ENCODE measurements at places on chromosomes 6 and 20.

GRCh38 chr6:87897013-87897412 lies 150.6 kb upstream of the SPACA1 start:
- DNase-seq: no peak

DNA sequence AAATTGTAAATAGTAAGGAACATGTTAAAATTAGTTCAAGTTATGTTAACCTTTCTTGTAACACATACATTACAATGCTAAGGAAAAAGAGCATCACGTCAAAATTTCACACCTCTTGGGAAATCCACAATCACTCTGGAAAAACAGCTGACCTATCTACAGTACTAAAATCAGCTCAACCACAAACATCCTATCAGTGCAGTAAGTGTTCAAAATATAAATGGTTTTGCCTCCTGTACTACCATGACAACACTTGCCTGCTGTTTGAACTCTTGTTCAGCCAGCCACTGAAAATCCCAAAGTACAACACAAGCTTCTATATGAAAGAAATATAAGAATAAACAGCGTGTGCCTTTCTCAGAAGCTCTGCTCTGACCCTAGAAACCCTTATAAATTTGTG lies 83.5 kb upstream of the PLN start:
- no peak for DNase-seq

GRCh38 chr20:4919047-4919704 lies 82.1 kb downstream of the SLC23A2 start:
- DNase-seq: no peak

- peak; percentile 96 for DNase-seq
These were observed at the start of gene STK38 for GRCh38 chr6:36546920-36547645. Gene STK38, minus strand, starts transcription at chr6:36547479. Its CDS starts 7,277 bp downstream, at chr6:36540202.

DNA sequence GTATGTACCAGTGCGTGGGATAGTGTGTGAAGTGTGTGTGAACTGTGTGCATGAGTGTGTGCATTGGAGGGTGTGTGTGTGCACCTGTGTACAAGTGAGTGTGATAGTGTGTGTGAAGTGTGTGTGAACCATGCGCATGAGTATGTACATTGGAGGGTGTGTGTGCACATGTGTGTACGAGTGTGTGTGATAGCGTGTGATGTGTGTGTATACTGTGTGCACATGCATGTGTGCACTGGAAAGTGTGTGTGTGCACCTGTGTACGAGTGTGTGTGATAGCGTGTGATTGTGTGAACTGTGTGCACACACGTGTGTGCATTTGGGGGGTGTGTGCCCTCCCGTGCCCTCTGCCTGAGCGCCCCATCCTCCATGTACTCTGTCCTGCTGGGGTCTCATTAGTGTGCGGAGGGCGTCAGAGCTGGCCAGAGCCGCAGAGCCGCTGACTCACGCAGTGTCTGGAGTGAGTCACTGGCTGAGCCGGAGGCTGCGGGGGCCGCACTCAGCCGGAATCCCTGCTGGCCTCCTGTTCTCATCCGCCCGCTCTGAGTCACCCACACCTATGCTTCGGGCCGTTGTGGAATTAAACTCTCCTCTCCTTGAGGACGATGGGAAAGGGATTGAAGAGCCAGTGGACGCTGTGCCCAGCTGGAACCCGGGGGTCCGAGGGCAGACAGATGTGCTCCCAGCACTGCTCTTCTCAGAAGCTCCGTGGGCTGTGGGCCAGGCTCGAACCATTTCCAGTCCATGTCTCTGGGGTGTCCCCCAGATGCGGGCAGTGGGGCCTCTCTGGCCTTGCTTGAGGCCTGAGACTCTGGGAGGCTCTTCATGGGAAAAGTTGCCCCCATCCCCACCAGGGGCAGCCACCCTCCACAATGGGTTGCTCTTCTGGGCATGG lies 27.3 kb upstream of the STX16 start:
- peak; percentile 97 for DNase-seq

DNA sequence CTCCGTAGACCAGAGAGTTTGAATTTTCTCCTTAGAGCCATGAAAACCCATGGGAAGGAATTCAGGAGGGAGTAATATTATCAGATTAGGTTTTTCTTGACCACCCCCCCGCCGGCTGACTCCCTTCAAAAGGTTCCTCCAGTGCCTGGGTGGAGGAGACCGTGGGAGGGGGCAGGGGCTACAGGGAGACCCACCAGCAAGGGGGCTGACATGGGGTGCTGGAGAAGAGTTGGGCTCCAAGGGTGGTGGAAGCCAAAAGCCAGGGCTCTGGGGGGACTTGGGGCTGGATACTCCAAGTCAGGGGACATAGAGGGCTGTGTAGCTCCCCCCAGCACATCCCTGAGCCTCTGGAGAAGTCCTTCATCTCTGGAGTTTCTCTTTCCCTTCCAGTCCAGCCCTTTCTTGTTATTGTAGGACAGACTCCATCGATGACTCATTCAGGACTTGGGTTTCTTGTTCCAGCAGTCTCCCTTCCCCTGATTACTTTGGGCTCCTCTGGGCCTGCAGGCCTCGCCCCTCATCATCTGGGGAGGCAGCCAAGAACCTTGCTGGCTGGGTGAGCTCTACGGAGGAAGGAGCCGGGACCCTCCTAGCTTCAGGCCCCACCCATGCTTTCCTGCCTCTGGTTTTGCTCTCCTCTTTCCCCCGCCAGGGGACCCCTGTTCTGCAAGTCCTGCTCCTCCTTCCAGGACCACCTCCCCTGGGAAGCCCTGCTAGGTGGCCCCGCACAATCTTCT lies 10.5 kb upstream of the KIAA1755 start:
- DNase-seq: no peak

DNA sequence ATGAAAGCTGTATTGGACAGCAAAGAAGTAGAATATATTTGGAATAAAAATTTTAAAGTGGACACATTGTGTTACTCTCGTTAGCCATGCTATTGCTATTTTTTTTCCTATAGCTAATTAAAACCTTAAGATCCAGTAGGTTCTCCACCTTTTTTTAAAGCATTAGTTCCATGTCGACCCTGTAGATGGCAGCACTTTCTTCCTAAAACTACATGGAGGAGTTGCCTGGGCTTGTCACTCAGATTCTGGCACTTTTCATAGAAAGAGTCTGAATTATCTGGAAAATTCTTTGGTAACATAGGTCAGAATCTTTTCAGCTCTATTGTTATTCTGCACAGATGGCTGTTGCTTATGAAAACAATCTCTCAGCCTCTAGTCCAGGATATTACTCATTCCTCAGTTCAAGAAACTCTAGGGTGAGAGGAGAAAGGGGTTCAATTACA lies 42.0 kb upstream of the ESR1 start:
- peak; percentile 65 for DNase-seq

DNA sequence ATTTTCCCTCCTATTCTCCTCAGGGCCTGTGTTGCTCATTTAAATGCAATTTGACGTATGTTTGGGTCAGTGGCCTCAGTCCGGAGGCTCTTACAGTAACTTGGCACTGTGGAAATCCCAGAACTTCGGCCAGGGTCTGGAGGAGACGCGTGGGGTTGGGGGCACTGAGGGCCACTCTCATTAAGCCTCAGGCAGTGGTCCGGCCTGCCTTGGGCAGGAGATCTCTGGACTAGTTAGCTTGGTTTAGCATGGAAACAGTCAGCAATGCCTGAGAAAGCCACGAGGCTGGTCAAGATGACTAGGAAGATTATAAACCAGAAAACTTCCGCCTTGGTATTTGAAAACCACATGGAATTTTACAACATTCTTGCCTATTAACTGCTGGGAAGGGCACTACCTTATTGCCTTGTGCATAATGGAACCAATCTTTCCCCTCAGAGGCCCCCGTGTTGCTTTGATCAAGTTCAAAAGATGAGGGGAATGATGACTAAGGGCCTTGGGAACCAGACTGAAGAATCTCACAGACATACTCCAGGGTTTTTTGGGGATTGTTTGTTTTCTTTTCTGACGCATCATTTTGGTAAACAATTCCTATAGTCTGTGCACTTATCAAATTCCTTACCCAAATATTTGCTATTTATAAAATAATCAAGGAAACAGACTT lies 206.0 kb upstream of the PREP start:
- peak; percentile 95 for DNase-seq

- DNase-seq: no peak
These were observed 12.1 kb upstream of the MRPS18A start for GRCh38 chr6:43699564-43700186.

DNA sequence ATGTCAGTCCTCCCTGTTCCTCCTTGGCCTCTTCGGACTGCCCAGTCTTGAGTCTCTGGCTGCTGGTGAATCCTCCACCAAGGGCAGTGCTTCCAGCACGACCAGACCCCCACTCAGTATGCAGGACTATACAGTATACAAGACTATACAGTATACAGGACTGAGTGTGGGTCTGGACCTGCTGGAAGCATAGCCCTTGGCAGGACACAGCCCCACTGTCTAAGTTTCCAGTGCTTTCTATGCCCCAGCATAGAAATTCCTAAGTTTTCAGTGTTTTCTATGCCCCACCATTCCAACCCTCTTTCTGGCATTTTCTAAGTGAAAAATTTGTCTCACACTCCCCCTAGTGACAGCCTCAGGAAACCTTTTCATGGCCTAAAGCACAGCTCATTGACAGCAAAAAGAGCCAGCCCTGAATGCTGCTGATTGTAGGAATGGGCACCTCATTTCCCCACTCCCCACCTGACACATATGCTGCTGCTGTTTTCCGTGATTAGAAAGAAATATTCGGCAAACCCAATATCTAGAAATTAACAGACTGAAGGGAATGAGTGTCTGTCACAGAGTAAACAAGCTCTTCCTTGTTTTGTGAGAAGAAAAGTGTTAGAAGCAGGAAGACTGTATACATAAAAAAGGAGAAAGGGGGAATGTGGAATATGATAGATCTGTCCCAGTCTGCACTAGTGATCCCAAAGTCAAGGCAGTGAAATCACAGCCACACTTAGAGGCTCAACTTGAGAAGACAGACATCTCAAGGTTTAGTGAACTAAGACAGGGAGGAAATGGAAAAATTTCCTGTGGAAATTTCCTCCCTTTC lies 206.9 kb downstream of the IBTK start:
- peak; percentile 74 for DNase-seq
